ENCODE measurements at places on chromosomes 2 and 18.

GRCh38 chr2:171529914-171530313 is 7.6 kb downstream of the CYBRD1 start:
- no peak for DNase-seq

DNA sequence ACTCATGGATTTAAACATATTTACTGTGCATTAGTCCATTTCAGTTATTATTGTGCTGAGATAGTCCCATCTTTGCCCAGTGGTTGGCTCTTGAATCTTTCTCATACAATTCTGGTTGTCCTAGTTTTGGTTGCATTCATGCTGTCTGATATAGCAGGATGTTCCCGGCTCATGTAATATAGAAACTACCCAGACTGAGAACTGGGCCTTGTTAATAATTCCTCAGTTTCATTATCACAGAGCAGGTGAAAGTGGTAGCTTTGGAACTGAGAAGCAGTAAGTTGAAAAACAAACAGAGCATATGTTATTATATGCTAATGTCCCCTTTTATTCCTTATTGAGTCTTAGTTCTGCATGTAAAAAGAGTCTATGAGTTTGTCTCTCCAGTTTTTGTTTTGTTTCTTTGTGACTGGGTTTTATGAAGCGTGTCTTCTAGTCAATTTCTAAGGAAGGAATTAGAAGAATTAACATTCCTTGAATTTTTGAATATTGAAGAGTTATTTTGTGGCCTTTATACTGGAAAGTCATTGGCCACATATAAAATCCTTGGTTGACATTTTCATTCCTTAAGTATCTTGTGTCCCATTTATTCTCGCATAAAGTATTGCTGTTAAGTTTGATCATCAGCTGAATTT is 43.3 kb downstream of the EIF5B start:
- no peak for DNase-seq

DNA sequence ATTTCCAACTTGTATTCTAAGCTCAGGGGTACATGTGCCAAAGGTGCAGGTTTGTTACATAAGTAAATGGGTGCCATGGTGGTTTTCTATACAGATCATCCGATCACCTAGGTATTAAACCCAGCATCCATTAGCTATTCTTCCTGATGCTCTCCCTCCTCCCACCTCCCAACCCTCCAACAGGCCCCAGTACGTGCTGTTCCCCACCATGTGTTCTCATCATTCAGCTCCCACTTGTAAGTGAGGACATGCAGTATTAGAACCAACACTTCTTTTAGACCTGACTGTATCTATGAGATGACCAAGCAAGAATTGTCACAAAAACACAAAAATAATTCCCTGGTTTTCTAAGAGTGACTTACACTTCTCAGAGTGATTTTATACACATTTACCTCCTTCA is 83.0 kb downstream of the VIT start:
- no peak for DNase-seq

- no peak for DNase-seq
Measured at GRCh38 chr2:199955007-199955338, 318 bp downstream of the TYW5 start.

DNA sequence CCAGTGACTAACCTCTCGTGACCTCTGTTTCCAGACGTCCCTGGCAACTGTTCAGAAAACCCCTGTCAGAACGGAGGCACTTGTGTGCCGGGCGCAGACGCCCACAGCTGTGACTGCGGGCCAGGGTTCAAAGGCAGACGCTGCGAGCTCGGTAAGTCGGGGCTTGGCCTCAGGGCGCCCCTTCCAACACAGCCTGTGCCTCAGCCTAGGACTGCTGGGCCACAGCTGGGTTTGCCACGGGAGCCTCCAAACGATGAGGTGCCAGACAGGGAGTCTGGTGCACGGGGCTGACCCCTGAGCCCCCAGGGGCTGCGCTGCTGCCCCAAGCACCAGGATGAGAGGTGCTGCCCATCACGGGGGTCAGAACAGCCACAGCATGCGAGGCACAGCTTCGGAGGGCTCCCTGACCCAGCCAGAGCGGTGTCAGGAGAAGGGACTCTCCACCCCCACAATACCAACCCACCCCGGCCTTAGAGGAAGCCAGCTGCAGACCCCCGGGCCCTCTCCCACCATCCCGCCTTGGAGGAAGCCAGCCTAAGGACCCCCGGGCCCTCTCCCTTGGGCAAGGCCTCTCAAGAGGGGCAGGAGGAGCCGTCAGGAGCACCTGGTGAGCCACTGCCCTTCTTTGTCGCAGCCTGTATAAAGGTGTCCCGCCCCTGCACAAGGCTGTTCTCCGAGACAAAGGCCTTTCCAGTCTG is 20.3 kb downstream of the MTERF4 start:
- DNase-seq: no peak

DNA sequence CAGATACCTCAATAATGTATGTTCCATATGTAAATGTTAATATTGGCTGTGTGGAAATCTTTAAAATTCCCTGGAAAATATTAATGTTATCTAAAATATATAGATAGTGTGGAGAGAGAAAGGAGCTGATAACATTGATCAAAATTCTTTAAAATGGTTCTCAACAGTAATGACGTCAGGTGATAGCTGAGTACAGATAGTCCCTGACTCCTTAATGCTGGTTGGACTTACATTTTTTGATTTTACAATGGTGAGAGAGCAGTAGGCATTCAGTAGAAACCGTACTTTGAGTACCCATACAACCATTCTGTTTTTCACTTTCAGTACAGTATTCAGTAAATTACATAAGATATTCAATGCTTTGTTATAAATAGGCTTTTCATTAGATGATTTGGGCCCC is 146.6 kb downstream of the GALNT3 start:
- DNase-seq: no peak

- DNase-seq: no peak
Measured at GRCh38 chr18:46295416-46295815, 191.2 kb downstream of the HAUS1 start.

- DNase-seq: no peak
Measured at GRCh38 chr2:60148716-60149115, 404.7 kb downstream of the BCL11A start.

DNA sequence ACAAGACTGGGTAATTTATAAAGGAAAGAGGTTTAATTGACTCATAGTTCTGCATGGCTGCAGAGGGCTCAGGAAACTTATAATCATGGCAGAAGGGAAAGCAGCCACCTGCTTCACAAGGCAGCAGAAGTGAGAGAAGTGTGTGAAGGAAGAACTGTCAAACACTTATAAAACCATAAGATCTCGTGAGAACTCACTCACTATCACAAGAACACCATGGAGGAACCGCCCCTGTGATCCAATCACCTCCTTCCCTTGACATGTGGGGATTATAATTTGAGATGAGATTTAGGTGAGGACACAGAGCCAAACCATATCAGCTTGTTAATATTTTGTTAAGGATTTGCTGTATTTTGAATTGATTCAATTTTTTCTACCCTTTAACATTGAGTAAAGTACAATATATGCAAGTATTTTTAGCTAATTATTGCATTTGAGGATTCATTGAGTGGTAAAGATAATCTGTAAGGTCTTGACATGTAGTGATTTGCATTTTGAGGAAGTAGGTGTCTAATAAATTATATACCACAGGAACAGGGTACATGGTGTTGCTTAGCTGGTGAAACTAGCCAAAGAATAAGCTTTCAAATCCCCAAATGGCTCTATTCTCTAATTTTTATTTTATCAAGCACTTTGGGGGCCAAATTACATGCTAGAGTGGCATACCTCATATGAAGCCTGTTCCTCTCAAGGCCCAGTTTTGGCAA is 3.9 kb upstream of the C2orf69 start:
- DNase-seq: no peak

DNA sequence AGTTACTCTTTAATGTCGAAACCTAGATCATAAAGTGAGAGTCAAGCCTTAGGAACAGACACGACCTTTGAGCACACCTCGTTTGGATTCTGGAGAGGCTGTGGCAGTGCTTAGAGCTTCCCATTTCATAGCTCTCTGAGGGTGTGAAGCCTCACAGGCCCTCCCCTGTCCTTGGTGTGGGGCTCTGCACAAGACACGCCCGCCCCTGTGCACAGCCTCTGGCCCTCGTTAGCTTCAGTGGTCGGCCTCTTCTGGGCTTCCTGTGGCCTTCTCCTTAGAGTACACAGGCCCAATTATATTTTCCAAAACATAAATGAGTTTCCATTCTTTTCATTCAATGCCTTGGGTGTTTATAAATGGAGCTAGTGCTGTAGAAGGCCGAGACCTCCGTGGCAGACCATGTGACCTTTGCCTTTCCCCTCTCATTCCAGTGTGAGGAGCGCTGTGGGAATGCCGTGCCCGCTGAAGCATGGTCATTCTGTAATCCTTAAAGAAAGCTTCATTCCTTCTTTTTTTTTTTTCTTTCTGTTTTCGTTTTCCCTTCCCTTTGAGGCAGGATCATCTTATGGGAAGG is 208.6 kb downstream of the DCDC2C start:
- DNase-seq: no peak

- DNase-seq: peak; percentile 20
Measured at GRCh38 chr2:230715201-230715600, 2.6 kb downstream of the CAB39 start.

DNA sequence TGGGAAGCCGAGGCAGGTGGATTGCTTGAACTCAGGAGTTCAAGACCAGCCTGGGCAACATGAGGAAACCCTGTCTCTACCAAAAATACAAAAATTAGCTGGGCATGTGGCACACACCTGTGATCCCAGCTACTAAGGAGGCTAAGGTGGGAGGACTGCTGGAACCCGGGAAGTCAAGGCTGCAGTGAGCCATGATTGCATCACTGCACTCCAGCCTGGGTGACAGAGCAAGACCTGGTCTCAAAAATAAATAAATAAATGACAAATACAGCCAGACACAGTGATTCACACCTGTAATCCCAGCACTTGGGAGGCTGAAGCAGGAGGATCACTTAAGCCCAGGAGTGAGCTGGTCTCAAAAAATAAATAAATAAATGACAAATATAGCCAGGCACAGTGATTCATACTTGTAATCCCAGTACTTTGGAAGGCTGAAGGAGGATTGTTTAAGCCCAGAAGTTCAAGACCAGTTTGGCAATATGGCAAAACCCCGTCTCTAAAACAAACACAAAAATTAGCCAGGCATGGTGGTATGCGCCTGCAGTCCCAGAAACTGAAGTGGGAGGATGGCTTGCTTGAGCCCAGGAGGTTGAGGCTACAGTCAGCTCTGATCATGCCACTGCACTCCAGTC is 6.2 kb downstream of the KANSL3 start:
- DNase-seq: no peak

DNA sequence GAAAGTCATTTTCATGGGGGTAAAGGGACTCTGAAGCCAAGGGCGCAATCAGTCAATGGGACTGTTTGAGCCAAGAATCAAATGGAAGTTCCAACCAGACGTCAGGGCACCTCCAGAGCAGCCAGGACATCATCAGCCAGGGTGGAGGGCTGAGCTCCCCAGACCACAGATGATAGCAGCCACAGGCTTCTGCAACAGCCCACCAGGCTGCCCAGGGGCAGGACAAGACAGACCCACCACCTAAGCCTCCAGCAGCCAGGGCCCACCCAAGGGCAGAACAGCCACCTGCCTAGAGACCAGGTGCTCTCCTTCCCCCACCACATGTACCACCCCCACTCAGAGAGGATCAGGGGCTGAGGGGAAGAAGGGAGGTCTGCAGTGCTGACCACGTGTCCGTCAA is 53.8 kb upstream of the SLC66A3 start:
- DNase-seq: no peak

GRCh38 chr18:7291046-7291445 is 60.2 kb downstream of the LRRC30 start:
- DNase-seq: no peak

- DNase-seq: no peak
Measured at GRCh38 chr18:45014047-45014501, 333.4 kb downstream of the SETBP1 start.

GRCh38 chr2:68813596-68813995 is 57.6 kb downstream of the BMP10 start:
- DNase-seq: no peak

- no peak for DNase-seq
Measured at GRCh38 chr2:12534646-12535263, 182.0 kb upstream of the TRIB2 start.

- DNase-seq: no peak
Measured at GRCh38 chr2:173048522-173048896, 27.1 kb upstream of the MAP3K20 start.

- DNase-seq: no peak
Measured at GRCh38 chr2:238893349-238894000, 45.6 kb downstream of the TWIST2 start.

GRCh38 chr2:201203916-201204654 is 21.1 kb downstream of the CASP10 start:
- no peak for DNase-seq
